ENCODE measurements at places on chromosomes 2 and 18.

- DNase-seq, result no peak
Measured at GRCh38 chr18:8689517-8689916, 15.8 kb upstream of the MTCL1 start.

- DNase-seq, result no peak
Measured at GRCh38 chr18:46264255-46264654, 160.1 kb downstream of the HAUS1 start.

- DNase-seq, result no peak
Measured at GRCh38 chr2:30283931-30284565, 52.7 kb downstream of the LBH start.

- DNase-seq, result no peak
Measured at GRCh38 chr2:201923436-201924328, 110.0 kb upstream of the FZD7 start.

DNA sequence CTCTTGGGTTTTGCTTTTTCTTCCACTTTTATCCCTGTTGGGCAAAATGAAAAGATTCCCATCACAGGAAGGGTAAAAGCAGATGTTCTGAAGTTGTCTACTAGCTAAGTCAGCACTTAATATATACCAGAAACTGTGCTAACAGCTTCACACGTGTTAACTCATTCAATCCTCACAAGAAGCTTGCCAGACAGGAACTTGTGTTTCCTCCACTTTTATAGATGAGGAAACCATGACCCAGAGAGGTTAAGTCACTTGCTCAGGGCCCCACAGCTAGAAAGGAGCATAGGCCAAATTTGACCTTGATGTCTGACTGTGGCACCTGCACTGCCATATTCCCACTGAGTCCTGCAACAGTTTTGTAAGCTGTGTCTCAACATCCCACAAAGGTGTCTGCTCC lies 76.8 kb upstream of the EPC2 start:
- DNase-seq, result no peak

DNA sequence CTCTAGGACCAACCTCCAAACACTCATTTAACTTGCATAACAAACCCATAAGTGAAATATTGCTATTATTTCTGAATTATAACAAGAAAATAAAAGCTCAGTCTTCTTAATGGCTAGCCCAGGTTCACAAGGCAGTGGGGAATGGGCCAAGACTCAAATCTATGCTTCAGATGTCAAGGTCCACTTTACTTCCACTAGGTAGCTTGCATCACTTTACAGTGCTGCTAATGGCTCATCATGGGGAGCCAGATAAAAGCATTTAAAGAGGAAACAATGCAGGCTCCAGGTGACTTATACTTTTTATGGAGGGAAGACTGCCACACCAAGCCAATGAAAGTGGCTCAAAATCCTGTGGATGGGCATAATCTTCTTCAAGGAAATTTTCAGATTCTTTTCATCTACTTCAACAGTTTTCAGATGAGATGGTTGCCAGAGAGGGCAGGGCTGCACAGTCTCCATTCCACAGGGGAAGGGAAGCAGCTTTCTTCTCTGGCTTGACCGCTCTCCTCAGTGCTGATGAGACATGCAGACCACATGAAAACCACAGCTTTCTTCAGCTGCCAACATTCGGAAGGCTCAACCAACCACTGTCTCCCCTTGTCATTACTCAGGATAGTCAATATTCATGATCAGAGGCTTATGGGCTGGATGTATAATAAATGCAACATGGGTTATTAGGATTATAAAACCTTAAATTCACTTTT lies 361.9 kb upstream of the MEX3C start:
- no peak for DNase-seq

DNA sequence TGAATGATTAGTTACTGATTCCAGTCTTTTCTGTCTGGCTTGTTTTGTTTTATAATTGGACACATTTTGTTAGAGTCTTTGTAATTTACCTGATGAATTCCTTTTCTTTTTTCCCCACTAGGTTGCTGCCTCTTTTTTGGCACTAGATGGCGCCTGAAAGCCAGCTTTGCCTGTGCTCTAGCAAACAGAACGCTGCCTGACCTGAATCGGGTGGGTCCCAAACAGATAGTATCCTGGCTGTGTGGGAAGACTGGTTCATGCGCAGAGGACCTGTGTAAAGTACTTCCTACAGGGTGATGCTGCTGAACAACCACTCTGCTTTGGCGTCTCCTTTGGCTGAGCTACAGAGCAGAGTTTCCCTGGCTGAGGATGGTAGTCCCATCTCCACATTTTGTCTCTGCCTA lies 288.2 kb downstream of the IKZF2 start:
- DNase-seq, result no peak

DNA sequence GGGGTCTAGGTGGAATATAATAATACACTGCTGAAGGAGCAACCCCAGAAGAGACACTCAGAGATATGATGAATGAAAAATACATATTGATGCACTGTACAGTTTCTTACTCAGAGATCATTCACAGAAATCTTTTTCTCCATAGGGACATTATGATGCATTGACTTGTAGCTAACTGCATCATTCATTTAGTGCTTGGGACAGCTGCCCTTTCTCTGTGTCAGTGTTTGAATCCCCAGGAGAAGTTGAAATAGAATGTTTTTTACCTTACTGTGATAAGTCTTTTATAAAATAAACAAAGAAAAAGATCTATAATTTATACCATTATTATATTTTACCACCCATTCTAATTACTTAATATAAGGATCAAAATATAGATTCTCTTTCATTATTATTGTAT lies 91.7 kb upstream of the DSEL start:
- no peak for DNase-seq

GRCh38 chr18:28113271-28114029 lies 63.5 kb downstream of the CDH2 start:
- DNase-seq, result no peak

- DNase-seq, result no peak
Measured at GRCh38 chr2:46329803-46330775, 32.9 kb downstream of the EPAS1 start.

DNA sequence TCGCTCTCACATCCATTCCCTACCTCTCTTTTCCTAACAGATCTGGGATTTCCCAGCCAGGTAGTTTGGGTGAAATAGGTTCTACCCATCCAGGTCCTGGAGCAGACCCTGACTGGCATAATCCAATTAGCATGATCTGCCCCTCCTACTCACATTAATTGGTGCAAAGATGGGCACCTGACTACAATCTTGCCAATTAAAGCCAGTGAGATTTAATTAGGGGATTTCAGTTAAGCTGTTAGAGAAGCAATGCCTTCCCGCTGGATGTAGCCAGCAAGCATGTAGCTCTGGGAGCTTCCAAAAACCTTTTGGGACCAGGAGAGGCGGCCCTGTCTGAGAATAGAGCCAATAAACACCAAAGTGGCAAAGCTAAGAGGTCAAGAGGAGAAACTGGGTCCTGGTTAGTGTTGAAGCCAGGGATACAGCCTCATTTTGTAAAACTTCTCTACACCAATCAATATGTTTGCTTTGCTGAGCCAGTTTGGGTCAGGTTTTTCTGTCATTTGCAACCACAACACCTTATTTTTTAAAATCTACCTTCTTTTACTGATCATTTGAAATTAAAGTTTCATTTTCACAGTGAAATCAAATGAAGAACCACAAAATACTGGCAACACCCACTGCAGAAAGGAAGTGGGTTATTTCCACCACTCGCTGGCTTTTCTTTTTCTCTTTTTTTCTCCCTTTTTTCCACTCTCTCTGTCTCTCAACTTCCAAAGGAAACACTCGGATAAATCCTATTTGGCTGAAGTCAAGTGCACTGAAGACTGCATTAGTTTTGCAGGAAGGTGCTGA lies 3.2 kb upstream of the TTC39C start:
- DNase-seq, result no peak

DNA sequence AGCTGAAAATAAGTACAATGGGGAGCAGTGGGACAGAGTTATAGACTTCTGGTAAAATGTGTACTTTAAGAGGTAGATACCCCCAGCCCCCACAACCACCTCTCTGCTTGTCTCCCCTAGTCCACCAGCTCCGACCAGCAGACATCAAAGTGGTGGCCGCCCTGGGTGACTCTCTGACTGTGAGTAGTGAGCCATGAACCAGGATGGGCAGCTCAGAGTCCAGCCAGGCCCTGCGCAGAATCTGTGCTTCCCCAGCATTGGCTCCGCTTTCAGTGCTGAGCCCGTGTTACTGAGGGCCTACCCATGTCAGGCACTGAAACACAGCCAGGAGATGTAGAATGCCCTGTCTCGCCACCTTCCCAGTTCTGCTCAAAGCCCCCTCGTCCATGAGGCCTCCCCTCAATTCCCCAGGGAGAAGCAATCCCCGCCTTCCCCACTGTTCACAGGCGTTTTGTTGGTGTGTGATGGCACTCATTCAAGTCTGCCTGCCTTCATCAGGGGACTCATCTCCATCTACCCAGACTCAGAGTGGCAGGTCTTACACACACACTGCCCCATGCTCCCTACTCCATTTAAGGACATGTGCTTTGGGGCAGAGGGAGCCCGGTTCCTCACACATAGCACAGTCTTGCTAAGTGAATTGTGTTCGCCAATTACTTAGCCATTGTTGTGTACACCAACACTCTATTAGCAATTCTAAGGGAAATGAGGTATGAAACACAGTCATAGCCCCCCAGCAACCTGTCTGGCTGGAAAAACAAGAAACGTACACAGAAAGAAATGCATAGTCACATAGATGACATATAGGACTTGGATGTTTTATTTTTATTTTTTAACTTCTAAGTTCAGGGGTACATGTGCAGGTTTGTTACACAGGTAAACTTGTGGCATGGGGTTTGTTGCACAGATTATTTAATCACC lies 122.6 kb downstream of the PLB1 start:
- no peak for DNase-seq

DNA sequence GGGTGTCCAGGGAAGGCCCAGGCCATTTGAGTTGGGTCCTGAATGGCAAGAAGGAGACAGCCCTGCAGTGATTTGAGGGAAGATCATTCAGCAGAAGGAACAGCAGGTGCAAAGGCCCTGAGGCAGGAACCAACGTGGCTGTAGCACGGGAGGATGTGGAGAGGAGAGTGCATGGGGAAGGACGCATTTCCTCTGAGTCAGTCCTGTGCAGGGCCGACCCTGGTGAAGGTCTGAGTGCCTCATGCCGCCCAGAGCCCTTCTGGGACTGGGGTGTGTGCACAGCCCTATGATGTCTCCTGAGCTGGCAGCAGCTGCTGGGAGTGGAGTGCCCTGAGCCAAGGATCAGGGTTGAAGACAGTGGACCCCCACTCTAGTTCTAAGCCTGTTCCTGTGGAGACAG lies 17.9 kb upstream of the ARHGEF4 start:
- no peak for DNase-seq

DNA sequence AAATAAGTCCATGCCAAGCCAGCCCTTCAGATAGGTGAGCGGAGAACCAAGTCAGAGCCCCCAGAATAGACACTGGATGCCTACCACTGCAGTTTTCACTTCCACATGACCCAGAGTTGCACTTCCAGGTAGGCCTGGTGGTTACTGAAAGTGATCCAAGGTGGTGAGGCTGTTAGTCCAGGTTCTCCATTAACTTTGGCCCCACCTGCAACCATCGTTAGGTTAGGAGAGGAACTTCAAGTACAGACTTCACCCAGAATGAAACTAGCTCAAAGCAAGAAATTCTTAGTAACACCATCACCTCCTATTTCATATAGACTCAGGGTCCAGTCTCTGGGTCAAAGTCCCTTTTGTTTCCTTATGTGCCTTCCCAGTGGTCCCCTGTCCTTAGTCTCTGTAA lies 293.1 kb upstream of the ID2 start:
- DNase-seq, result no peak

GRCh38 chr2:66689456-66690051 lies 254.6 kb downstream of the MEIS1 start:
- DNase-seq, result no peak

DNA sequence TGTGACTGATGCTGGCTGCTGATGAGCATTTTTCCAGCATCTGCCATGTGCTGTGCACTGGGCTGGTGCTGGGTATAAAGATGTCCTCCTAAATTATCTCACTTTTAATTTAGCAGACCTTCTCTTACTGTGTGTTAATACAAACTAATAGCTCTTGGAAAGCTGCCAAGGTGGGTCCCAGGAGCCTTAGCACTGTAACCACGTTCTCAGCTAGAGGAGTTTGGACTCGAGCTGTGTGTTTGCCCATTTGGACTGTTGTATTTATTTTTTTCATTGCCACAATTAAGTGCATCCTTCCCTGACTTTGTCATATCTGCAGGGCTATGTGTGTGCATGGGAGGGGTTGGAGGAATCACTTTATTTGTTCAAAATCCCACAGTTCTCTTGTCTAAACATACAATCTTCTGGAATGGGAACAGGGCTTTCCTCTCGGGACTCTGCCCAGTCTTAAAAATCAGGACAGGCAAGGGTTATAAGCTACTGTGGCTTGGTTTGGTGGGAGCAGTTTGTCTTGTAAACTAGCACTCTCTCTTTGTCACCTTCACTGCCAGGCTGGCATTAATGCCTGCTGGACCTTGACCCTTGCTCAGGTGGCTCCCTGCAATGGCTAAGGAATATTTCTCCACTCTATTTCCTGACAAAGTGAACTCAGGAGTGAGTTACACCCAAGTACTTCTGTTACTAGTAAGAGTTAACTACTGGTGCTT lies 129.7 kb upstream of the MGAT5 start:
- DNase-seq, result no peak

DNA sequence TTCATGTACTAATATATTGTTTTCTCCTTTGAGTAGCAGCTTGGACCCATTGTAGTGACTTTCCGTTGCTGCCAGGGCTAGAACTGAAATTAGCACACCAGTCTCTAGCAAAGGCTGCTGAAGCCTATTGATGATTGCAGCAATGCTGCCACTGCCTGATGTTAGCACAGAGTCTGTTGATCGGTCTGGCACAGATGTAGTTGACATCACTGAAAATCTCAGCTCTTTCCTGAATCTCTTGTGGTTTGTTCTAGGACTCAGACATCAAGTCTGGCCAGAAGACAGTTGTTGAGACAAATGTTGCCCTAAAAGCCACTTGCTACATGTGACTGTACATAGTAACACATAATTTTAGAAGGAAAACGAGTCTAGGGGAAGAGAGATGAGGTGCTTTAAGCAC lies 47.2 kb downstream of the VAPA start:
- no peak for DNase-seq

DNA sequence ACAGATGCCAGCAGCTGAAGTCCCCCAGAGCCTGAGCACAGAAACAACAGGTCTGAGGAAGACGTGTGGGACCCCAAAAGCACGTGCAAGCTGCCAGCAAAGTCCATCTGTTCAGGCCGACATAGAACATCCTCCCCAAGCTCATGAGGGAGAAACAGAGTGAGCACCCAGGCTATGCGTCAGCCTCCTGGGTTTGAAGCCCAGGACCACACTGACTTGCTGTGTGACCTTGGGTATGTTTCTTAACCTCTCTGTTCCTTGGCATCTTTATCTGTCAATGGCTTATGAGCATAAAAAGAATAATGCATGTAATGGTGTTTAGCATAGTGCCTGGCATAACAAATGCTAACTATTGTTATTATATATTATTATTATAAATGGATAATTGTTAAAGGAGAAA lies 40.3 kb downstream of the COL4A4 start:
- no peak for DNase-seq

DNA sequence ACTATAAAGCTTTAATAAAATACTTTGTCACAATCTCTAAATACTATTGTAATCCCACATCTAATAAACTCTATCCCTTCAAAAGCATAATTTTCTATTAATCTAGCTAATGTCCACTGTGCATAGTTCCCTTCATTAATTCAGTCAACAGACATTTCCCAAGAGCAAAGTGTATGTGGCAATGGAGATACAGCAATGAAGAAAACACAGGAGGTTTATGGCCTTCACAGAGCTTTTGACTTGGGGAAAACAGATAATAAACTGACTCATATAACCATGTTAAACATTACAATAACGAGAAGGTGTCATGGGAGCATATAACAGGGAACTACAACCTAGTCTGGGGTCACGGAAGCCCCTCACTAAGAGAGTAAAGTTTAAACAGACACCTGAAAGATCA lies 86.3 kb downstream of the SPIRE1 start:
- no peak for DNase-seq

- DNase-seq, result no peak
Measured at GRCh38 chr2:16869711-16870110, 204.1 kb upstream of the CYRIA start.
